ENCODE measurements at places on chromosomes 3 and 15.

DNA sequence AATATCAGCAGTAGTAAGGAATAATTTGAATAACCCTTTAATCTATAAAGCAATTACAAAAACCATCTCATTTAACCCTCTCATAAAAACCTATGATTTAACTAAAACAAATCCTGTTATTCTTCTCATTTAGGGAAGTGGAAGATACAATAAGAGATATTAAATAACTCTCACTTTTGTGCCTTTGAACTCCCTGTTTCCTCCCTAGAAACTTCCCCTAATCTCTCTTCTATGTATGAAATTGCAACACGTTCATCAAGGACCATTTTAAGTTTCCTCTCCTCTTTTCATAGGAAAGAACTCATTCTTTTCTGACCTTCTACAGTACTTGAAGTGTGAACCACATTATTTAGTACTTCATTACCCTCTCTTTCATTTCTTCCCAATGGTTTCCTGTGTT, 18.8 kb upstream of the FAM81A start:
- no peak for DNase-seq

DNA sequence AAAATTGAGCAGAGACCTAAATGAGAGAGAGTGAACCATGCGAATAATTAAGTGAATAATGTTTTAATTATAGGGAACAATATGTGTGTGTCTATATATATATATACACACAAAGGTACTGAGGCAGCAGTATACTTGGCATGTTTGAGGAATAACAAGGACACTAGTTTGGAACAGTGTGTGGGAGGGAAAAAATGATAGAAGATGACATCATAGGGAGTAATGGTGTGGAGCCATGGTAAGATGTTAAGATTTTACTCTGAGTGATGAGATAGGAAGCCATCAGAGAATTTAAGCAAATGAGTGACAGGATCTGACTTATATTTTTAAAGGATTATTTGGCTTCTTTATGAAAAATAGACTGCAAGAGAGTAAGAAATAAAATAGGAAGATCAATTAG, 29.1 kb downstream of the DTWD1 start:
- peak; percentile 14 for DNase-seq

- DNase-seq = peak; percentile 26
Measured at GRCh38 chr3:122092460-122093165, 37.5 kb downstream of the CD86 start.

- DNase-seq = peak; percentile 69
Measured at GRCh38 chr3:171838218-171838720, 4.9 kb upstream of the TMEM212 start.

DNA sequence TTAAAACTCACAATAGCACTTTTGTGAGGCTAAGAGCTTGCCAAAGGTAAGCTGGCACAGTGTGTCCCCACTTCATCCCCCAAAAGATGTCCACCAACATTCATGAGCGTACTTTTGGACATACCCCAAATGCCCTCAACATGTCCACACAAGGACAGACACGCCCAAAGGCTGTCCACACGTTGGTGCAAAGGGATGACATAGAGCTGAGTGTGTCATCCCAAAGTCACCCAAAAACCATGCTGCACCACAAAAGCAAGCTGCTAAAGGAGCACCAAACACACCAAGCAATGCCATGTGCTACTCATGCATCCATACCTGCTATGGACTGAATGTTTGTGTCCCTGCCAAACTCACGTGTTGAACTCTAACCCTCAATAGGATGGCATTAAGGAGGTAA, 57.9 kb downstream of the KLF13 start:
- no peak for DNase-seq

- DNase-seq = no peak
Measured at GRCh38 chr15:100021653-100022052, 288.4 kb upstream of the LYSMD4 start.

- peak; percentile 9 for DNase-seq
Measured at GRCh38 chr3:39090922-39091321, 16.5 kb downstream of the GORASP1 start.

- no peak for DNase-seq
Measured at GRCh38 chr3:20022954-20023622, 11.0 kb upstream of the PP2D1 start.

- DNase-seq = no peak
Measured at GRCh38 chr15:77739591-77740378, 107.1 kb upstream of the LINGO1 start.

- no peak for DNase-seq
Measured at GRCh38 chr3:123295901-123296250, 94.1 kb downstream of the SEC22A start.

DNA sequence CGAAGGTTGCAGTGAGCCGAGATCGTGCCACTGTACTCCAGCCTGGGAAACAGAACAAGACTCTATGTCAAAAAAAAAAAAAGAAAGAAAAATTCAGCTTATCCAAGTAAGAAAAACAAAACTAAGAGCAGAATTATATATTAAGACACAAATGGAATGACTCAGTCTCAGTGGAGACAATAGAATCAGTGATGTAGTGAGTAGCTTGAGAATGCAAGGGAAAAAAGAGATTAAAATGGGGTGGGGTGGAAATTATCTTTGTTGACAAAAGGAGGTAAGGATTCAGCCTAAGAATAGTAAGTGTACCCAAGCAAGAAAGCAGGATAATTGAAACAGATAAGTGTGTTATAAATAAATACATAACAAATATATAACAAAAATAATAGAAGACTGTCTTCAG, 70.7 kb downstream of the BLM start:
- DNase-seq = no peak

All from fibroblast of skin of right biceps (primary cell).